ENCODE measurements at places on chromosomes 6 and 20.

DNA sequence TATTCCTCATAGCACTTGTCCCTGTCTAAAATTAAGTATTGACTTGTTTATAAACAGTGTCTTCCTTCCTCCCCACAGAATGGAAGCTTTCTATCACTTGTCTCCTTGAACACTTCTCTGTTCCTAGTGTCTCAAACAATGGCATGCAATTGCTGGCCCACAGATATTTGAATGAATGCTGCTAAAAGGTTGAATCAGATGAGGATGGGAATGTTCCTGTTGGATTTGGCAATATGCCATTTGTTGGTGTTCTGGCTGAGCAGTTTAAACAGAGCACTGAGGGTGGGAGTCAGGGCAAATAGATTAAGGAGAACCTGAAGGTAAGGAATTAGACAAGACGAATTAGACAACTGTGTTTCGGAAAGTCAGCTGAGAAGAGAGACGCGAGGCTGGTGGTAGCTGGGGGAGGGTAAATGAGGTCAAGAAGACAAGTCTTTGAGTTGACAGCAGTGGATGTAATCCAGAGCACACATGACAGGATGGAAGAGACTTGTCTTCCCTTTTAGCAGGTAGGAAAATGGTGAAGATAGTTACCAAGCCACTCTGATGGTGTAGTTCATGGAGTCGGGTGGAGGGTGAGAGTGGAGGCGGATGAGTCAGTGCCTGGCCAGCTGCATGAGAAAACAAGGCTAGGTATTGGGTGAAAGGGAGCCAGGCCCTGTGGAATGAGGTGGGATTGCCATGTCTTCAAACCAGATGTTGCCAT, 58.3 kb upstream of the GNRH2 start:
- no peak for DNase-seq

DNA sequence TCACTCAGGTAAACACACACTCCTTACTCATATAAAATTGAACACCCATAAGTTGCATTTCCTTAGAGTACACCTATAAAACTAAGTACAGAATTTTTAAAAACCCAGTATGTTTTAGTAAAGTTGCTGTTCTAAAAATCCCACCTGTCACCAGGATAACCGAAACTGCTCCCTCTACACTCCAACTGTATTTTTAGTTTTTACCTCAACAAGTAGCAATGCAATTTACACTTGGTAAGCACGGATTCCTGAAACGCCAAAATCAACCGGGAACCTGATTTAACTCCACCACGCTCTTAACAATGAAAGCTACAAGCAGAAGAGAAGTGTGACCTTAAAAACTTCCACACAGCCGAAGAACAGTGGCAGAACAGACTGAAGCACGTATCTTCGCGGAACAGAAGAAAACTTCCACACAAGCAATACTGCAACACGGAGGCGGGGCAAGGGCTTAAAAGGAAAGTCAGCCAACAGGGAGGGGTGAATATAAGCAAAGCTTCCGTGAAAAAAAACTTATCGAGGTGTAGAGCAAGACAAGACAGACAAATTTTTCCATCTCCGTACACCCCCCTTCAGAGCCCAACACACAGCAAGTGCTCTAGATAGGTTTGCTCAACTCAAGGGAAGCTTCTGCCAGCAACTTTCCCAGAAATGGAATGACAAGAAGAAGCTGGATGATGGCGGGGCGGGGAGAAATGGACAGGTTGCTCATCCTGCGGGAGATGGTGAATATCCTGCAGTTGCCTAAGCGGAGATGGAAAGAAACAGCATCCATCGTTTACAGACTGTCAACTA, 1.4 kb downstream of the STAU1 start:
- peak; percentile 56 for DNase-seq

GRCh38 chr6:1735239-1735803, 125.6 kb downstream of the FOXC1 start:
- no peak for DNase-seq

- no peak for DNase-seq
Measured at GRCh38 chr6:81396916-81397315, 355.6 kb downstream of the TENT5A start.

GRCh38 chr6:158649289-158650143, at the start of gene SYTL3:
Gene SYTL3 (plus strand): TSS chr6:158650054. CDS start chr6:158663269, 13,215 bp downstream.
- peak; percentile 56 for DNase-seq

DNA sequence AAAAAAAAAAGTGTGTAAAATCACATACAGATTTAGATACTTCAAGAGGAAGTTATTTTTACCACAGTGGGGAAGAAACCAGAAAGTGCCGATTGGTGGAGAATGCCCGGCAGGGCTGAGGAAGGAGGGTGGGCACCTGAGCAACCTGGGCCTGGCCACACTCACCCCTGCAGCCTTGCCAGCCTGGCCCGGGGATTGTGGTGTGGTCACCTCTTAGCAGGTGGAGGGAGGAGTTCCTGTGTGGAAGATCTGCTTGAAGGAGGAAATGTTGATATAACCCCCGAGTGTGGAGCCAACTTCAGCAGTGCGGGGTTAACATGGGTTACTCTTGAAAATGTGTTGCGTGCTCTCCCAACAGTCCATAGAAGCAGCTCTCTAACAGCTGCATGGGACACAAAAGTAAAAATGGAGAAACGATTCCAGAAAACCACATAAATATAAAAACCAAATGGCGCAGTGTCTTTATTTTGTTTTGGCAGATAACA, 14.7 kb downstream of the UST start:
- peak; percentile 28 for DNase-seq

DNA sequence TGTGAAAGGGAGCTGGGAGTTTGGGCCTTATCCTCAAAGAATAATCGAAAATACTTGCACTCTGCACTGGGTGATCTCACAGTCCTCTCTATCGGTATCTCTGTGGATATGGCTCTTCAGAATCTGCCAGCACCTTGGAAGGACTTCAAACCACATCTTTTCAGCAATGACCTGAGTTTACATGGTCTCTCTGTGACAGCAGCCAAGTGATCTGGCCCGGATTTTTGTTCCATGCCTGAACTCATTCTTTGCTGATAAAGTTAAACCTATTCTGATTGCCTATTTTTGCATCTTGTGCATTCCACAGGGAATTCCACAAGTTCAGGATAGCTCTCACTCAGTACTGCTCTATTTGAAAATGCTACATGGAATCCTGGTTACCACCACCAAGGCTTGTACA, 98.9 kb downstream of the HDGFL1 start:
- DNase-seq = no peak

DNA sequence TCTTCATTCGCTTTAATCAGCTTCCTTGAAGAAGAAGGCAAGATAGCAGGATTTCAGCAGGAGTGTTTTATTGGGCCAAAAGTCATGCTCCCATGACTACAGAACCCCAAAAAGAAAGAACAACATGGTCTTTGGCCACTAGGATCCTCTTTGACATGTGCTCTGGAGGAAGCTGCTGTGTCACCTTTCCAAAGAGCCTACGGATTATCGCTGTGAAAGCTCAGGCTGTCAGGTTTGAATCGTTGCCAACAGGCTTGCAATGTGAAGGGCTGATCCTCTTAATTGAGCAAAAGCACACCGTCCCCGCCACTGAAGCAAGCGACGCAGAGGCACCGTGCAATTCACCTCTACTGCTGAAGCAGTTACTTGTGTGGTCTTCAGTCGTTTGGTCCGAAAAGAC, 29.0 kb downstream of the MYLIP start:
- DNase-seq = no peak

GRCh38 chr6:151806757-151807512, 547 bp upstream of the ESR1 start:
- no peak for DNase-seq

- no peak for DNase-seq
Measured at GRCh38 chr6:150697515-150697914, 97.8 kb downstream of the PLEKHG1 start.
